ENCODE measurements at places on chromosomes 6 and 20.
A peak's percentile ranks its signal among the peaks of the same experiment; 100 is the strongest.

DNA sequence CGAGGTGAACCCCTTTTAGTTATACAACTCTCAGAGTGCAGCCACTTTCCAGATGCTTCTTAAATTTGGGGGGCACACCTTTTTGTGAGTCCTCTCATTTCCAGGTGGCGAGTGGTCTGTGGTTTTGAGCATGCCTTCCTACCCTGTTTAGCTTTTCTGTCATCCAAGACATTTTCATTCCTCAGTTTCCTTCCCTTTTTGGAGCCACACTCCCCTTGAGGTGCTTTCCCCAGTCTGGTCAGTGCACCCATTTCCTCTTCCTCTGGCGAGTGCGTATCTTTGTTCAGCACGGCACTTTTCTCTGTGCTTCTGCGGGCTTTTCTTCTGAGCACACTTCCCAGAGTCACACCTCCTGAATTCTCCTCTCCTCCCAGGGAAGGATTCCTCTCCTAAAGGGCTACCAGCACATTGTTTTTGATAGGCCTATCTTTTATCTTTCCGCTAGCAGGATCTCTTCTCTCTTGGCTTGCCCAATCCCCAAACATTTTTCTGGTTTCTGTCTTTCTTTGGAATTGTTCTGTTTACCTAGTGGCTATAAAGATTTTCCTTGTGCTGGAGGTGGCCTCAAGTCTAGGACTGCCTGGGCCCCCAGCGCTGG lies 1.4 kb downstream of the PHF20 start:
- DNase-seq: no peak

DNA sequence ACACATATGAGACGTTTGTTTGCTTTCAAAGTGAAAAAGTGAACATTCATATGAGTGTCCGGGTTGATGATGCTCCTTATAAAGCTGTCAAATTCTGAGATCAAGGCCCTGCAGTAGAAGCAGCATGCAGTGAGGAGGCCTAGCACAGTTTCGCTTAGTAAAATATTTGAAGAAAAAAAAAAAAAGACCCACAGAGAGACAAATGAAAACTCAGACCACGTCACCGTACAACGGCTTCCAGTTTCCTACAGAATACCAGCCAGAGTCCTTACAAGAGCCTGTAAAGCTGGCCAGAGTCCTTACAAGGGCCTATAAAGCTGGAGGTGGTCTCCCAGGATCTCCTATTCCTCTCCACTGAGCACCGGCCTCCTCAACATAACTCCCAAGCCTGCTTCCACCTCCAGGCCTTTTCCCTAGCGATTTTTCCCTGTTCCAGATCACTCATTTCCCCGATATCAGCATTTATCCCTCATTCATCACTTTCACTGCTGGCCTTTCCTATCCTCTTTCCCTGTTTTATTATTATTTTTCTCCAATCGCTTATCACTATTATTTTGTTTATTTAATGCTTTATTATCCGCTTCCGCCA lies 1.5 kb upstream of the HMGN4 start:
- DNase-seq: no peak

GRCh38 chr20:37314099-37314498 lies 24.6 kb downstream of the MANBAL start:
- DNase-seq: no peak

DNA sequence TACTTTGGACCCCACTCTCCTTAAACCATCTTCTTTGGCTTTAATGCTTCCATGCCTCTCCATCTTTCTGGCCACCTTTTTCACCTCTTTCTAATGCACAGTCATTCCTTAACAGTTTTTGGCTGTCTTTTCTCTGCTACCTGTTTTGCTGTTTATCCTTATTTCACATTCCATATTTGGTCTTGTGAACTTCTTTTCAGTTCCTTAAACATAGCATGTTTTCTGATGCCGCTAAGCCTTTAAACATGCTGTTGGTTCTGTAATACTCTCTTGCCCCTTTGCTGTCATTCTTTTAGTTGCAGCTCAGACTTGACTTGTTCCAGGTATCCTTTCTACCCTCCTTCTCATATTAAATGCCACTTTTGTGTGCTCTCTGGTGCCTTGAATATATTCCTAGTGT lies 35.8 kb downstream of the TOP1 start:
- no peak for DNase-seq

DNA sequence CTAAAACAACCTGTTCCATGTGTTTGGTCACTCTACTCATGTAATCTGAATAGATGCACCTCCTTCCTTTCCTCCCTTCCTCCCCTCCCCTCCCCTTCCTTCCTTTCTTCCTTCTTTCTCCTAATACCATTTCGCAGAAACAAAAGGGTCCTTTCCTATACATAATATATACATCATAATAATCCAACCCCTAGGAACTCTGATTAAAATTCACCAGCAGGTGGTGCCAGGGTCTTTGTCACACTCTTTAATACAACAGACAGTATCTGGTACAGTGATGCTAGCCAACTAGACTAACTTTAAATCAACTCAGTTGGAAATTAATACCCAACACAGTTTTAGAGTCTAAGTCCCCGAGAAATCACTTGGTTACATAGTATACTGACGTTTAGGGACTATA lies 181.2 kb upstream of the SHLD1 start:
- no peak for DNase-seq

- DNase-seq: peak; percentile 25
Measured at GRCh38 chr20:20520776-20521175, 152.9 kb downstream of the INSM1 start.

GRCh38 chr6:24064106-24064505 lies 61.9 kb upstream of the NRSN1 start:
- DNase-seq: no peak

DNA sequence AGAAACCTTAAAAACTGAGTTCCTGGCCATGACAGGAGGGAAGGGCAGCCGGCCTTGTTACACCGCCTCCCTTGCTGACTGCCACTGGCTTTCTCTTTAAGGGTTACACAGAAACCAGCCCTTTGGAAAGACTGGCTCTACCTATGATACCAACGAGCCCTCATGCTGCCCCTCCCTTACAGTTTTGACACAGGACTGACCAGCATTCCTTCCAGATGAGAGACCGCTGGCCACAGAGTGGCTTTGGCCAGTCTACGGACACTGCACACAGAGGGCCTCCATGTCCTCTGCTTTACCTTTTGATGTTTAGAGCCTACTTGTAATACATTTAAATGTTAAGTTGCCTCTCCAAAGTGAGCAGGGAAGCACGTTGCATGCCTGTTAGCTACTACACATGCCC lies 243.2 kb upstream of the GMDS start:
- DNase-seq: no peak

- DNase-seq: no peak
Measured at GRCh38 chr6:35021004-35021403, 120.1 kb downstream of the TCP11 start.

- no peak for DNase-seq
Measured at GRCh38 chr20:1887321-1887720, 7.9 kb upstream of the SIRPA start.

DNA sequence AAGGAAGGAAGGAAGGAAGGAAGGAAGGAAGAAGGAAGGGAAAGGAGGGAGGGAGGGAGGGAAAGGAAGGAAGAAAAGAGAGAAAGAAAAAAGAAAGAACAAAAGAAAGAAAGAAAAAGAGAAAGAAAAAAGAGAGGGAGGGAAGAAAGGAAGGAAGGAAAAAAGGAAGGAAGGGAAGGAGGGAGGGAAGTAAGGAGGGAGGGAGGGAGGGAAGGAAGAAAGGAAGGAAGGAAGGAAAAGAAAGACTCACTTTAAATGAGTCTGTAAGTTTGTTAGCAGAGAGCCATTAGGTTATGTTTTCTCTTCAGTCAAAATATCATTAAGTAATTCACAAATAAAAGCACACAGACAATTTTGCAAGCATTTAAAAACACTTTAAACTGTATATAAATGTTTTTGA lies 44.0 kb upstream of the SASH1 start:
- no peak for DNase-seq

DNA sequence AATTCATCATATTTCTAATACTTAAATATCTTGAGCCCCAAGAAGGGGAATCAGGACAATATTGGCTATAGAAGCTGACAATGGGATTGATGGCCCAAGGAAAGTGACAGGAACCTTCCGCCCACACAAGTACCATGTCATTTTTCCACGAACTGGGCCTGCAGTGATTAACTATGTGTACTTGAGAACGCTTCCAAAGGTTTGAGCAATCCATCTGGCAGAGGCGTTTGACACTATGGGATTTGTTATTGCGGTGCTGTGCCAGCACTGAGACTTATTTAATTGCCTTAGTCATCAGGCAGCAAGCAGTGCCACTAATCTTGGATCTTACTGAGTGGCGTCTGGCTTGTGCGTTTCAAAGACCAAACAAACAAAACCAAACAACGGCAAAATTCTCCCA lies 135.6 kb upstream of the UST start:
- no peak for DNase-seq

Data from kidney epithelial cell (primary cell).